Type B pancreatic cell (in vitro differentiated cells): ENCODE measurements at places on chromosomes 11 and 22. TPM values are rescaled to one million over a fixed set of nuclear protein-coding genes. Genes with fewer than 3 reads are reported as not detected.

Gene UPB1
- 0.24 and 1.1 TPM in 2 replicates for total RNA-seq

Gene E2F8
- total RNA-seq: 4.3 and 12.2 TPM in 2 replicates

Gene NCF4
- 0.59 TPM in 1 of 2 replicates, not detected in the other for total RNA-seq

Gene QSER1
- total RNA-seq: 29.4 and 54.4 TPM in 2 replicates

Gene PARVG
- total RNA-seq: 0.19 and 0.21 TPM in 2 replicates

Gene SOX6
- total RNA-seq: 8.7 and 24.9 TPM in 2 replicates

Gene HIKESHI
- total RNA-seq: 29.9 and 40.4 TPM in 2 replicates

Gene ADORA2A
- 7.2 and 19.2 TPM in 2 replicates for total RNA-seq

Gene CASTOR1
- total RNA-seq: 11.4 TPM in 2 replicates

Gene PRMT3
- total RNA-seq: 15.4 and 15.8 TPM in 2 replicates

Gene CHRM1
- total RNA-seq: 0.29 and 2.1 TPM in 2 replicates

Gene OR5P2
- 0.26 and 0.29 TPM in 2 replicates for total RNA-seq

Gene IGSF22
- 0.07 and 0.26 TPM in 2 replicates for total RNA-seq

Gene OR8G5
- 0.26 TPM in 1 of 2 replicates, not detected in the other for total RNA-seq

Gene THY1
- total RNA-seq: 2.0 and 19.0 TPM in 2 replicates

Gene GALNT18
- 9.8 and 11.7 TPM in 2 replicates for total RNA-seq

Gene TEX54
- total RNA-seq: not detected in 2 replicates

Gene SLC29A2
- 22.2 and 31.7 TPM in 2 replicates for total RNA-seq

Gene PIWIL4
- total RNA-seq: 4.2 and 11.6 TPM in 2 replicates

Gene OR11H1
- not detected in 2 replicates for total RNA-seq

Gene CCDC15
- total RNA-seq: 1.5 and 3.2 TPM in 2 replicates

Gene PKP3
- 51.6 and 156 TPM in 2 replicates for total RNA-seq

Gene EMSY
- 20.1 and 32.3 TPM in 2 replicates for total RNA-seq

Gene FAR1
- 50.2 and 69.0 TPM in 2 replicates for total RNA-seq

Gene CASP1
- total RNA-seq: 13.0 and 13.3 TPM in 2 replicates

Gene OPCML
- 0.79 and 4.6 TPM in 2 replicates for total RNA-seq

Gene CLCF1
- total RNA-seq: 3.2 and 6.7 TPM in 2 replicates

Gene DKK3
- 9.9 and 36.3 TPM in 2 replicates for total RNA-seq

Gene CENPM
- 12.2 and 29.4 TPM in 2 replicates for total RNA-seq

Gene DLG2
- 2.3 and 5.9 TPM in 2 replicates for total RNA-seq

Gene MPZL2
- total RNA-seq: 32.7 and 113 TPM in 2 replicates

Gene MMP1
- total RNA-seq: 6.5 and 14.3 TPM in 2 replicates

Gene PHF5A
- total RNA-seq: 38.2 and 54.8 TPM in 2 replicates

Gene TRIM48
- total RNA-seq: not detected in 2 replicates

Gene OAF
- 17.1 and 67.5 TPM in 2 replicates for total RNA-seq

Gene DDI1
- not detected in 2 replicates for total RNA-seq

Gene OR56A1
- not detected in 2 replicates for total RNA-seq

Gene UPK3A
- 0.29 and 0.62 TPM in 2 replicates for total RNA-seq

Gene KAT5
- 61.7 and 77.6 TPM in 2 replicates for total RNA-seq

Gene USH1C
- total RNA-seq: 21.8 and 30.0 TPM in 2 replicates

Gene FERMT3
- total RNA-seq: 3.5 and 6.9 TPM in 2 replicates

Gene ALKBH8
- 6.7 and 7.8 TPM in 2 replicates for total RNA-seq
